ENCODE measurements at places on chromosomes 1 and 21.

DNA sequence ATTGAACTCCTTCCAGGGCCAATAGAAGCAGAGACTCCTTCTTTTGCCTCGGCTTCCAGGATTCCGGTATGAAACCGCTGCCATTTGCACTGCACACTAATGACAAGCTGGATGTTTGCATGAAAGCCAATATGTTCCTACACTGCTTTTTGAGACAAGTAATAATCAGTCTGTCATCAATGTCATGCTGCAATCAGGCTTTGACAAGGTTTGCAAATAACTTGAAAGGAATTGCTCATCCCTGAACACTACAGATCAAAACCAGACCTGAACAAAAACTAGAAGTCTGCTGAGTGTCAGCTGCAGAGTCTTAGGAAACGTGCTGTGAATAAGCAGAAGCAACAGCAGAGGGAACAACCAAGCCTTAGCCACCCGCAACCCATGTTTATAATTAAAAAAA, 720.7 kb upstream of the CXADR start:
- DNase-seq: no peak

- no peak for DNase-seq
These were observed 452.4 kb downstream of the PTPRU start for GRCh38 chr1:29688471-29689365.

- DNase-seq: no peak
These were observed 1392.0 kb upstream of the PRMT6 start for GRCh38 chr1:105664495-105664894.

- no peak for DNase-seq
These were observed 79.8 kb downstream of the WDR4 start for GRCh38 chr21:42799516-42799915.

- no peak for DNase-seq
These were observed 62.3 kb downstream of the EIF4G3 start for GRCh38 chr1:21114431-21114830.

DNA sequence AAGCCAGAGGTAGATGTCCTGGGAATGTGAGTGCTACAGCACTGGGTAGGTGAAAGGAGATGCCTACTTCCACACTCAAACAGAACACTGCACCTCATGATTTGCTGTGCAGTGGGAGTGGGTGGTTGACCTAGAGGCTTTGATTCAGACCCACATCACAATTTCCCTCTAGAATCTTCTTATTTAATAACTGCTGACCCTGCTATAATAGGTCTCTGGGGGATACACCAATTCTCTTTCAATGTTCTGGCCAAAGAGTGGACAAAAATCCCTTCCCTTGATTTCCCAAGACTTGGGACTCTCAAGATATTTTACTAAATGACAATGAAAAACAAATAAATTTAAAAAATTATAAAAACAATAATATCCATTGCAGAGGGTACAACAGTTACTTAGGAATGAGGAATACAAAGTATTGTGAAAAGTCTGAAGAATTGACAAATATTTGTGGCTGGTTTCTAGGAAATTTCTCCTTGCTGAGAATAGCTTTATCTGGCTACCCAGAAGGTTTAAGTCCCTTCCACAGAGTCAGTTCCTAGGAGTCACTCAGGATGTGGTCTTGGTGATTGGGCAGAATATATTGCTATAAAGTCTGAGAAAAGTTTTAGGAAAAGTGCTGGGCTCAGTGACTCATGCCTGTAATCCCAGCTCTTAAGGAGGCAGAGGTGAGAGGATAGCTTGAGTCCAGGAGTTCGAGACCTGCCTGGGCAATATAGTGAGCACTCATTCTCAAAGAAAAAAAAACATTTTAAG, 2.4 kb upstream of the FCGR2A start:
- DNase-seq: no peak

- no peak for DNase-seq
These were observed 11.4 kb downstream of the EXOC8 start for GRCh38 chr1:231326248-231326647.

DNA sequence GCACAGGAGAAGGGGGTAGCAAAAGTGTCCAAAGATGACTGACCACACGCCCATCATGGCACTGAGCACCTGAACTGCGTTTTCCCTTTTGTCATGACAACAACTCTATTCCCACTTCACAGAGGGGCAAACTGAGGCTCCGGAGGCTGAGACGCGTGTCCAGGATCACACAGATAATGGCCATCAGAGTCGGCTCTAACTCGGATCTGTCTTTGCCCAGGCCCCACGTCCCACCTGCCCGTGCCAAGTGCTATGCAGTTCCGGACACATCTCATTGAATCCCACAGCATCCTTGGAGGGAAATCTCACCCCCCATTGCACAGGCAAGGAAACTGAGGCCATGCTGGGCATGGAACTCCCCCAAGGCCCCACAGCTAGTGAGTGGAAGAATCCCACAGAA, 62.1 kb downstream of the MATN1 start:
- DNase-seq: no peak

GRCh38 chr21:37564924-37565529, 198.5 kb downstream of the DYRK1A start:
- no peak for DNase-seq

- no peak for DNase-seq
These were observed 2.0 kb downstream of the PIK3CD start for GRCh38 chr1:9653491-9654050.

DNA sequence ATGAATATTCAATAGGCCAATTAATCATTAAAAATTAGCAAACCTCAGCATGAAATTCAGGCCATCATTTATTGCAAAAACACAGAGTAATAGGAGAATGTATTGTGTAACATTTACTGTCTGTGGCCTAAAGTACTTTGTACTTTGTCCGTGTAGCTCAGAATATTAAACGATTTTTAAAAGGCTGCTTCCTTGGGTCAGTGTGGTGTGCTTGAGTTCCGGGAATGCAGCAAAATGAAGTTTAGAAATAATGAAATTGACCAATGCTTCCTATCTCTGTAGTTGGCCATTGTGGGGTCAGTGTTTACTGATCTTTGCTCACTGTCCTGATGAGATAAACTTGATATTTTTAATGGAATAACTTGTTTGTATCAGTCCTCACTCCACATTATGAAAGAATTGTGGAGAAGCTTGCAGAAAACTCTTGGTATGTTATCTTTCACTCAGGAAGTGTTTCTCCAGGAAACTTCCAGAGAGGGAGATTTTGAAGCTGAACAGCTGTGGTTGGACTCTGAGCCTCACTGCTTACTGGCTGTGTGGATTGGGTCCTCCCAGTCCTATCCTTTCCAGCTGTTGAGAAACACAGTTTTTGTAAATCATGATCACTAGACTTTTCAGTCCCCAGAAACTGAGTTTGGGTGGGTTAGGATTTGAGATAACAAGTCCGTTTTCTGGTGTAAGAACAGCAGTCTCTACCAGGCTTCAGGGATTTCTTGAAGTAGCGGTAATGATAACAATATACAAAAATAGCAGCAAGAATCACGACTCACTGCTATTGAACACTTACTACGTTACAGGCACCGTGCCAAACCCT, 19.2 kb upstream of the MTARC1 start:
- no peak for DNase-seq

DNA sequence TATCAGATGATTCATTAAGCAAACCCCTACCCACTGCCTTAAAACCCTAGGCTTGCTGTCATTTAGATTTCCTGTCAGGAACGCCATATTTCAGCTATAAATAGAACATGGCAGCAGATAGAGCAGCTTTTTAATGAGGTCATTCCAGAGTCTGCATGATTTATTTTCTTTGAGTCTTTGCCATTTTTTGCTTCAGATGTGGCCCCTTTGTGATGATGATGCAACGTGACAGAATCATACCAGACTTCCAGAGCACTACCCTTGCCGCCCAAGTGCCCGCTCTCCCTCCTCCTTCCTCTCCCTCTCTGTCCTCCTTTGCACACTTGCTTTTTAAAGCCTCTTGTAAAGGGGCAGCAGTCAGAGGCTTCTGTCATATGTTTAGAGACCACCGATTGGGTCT, 55.5 kb upstream of the TRIM67 start:
- DNase-seq: no peak

DNA sequence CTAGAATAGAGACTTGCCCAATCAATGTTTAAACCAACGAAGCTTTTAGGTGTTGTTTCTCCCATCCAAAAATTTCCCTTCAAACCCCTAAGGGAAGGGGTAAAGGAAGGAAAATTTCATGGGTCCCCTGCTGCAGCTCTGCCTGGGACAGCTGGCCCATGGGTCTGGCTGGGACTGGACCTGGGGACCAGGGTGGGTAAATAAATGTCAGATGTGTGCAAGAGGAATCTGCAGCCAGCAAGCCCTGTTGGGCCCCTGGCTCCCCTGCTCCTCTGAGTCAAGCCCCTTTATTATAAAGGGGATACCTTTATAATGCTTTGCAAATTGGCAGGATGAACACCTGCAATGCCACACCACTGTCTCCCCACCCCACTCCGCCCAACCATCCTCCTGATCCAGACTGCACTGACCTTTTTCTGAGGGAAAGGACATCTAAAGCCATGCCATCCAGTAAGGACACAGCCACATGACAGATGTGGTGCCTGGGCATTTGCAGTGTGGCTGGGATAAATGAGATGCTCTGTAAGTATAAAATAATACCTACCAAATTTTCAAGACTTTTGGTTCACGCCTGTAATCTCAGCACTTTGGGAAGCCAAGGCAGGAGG, 1.9 kb upstream of the TMEM125 start:
- DNase-seq: no peak

DNA sequence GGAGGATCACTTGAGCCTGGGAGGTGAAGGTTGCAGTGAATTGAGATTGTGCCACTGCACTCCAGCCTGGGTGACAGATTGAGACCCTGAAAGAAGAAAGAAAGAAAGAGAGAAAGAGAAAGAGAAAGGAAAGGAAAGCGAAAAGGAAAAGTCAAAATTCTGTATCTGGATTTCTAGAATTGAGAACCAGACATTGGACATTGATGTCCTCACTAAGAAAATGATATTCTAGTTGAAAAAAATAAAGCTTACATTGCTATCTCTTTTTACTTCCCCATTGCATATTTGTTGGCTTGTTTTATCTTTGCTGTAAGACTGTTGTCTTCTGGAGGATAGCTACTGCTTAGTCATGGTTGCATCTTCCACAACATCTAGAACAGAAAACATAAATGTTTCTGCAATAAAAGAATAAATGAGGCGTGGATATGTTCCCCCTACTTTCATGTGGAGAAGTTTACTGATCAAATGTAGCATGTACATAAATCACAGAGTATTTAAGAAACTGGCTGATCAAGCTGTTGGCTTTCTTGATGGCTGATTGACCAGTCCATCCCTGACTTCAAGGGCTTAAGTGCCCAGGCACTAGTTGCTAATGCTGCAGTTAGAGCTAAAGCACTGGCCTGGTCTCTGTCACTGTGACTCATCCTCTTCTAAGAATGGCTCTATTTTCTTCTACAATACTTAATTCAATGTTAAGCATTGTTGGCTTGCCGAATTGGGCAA, 17.7 kb downstream of the CD53 start:
- no peak for DNase-seq

- no peak for DNase-seq
These were observed 885 bp downstream of the KRTAP10-3 start for GRCh38 chr21:44557491-44558328.

DNA sequence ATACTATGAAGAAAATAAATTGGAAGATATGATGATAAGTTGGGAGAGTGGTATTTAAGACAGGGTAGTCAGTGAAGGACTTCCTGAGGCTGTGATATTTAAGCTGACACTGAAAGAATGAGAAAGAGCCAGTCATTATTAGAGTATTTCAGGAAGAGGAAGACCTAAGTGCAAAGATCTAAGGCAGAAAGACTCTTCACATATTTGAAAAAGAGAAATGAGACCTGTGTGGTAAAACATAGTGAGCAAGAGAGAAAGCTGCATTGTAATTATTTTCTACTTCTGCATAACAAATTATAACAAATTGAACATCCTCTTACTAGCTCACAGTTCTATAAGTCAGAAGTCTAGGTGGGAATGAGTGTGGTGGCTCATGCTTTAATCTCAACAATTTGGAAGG, 34.6 kb upstream of the DOCK7 start:
- DNase-seq: no peak

DNA sequence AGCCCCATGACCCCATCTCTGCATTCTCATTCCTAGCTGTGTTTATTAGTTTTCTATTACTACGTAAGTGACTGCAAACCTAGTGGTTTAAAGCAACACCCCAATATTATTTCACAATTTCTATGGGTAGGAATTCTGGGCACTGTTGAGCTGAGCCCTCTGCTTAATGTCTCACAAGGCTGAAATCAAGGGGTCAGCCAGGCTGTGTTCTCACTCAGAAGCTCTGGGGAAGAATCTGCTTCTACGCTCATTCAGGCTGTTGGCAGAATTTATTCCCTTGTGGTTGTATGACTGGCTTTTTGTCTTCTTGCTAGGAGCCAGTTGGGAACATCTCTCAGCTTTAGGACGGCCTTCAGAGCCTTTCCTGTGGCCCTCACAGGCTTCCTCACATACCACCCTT, 181.0 kb downstream of the GIPC2 start:
- no peak for DNase-seq

DNA sequence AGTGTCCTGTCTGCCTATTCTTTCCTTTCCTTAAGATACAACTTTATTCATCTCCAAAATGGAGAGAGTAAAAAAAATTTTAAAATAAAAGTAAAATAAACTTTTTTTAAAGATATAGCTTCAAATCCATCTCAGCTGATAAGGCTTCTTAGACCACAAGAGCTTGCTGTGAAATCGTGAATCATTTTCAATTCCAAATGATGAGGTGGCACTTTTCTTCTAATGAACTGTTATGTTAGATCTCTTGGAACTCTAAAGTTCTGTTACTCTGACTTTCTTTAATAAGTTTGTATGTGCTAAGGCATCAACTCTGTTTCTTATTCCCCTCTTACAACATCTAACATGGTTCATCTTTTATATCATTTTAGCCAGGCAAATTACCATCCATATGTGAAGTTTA, 4.5 kb downstream of the SH3GLB1 start:
- no peak for DNase-seq

- no peak for DNase-seq
These were observed 39.5 kb downstream of the ERI3 start for GRCh38 chr1:44315521-44315920.

GRCh38 chr1:156973417-156973816, 53.0 kb downstream of the LRRC71 start:
- no peak for DNase-seq

DNA sequence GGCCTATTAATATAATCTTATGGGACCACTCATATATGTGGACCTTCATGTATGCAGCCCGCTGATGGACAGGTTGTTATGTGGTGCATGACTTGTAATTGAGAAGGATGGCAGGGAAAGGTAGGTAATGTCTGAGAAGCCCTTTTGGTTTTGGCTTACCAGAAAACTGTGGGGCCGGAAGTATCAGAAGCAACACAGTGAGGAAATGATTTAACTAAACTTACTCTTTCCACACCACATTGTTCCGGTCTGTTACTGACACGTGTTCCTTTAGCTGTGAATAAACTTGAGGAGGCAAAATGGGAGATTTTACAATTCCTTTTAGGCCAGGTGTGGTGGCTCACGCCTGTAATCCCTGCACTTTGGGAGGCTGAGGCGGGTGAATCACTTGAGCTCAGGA, 32.4 kb downstream of the KIF1B start:
- no peak for DNase-seq

GRCh38 chr1:234874291-234875288, 254.0 kb downstream of the TOMM20 start:
- no peak for DNase-seq

GRCh38 chr1:236391008-236391407, 3.1 kb upstream of the EDARADD start:
- DNase-seq: no peak
